ENCODE measurements at places on chromosomes 1 and 21. TPM values are rescaled to one million over a fixed set of nuclear protein-coding genes. Genes with fewer than 3 reads are reported as not detected.

Gene HES5
- 90.9 TPM for total RNA-seq

Gene GRHL3
- 0.12 TPM for total RNA-seq

Gene KCNN3
- total RNA-seq = 0.84 TPM

Gene PTPN22
- not detected for total RNA-seq

Gene ADCY10
- total RNA-seq = 0.66 TPM

Gene NMNAT2
- 3.2 TPM for total RNA-seq

Gene RIPPLY3
- total RNA-seq = 3.2 TPM

Gene MIXL1
- total RNA-seq = 0.41 TPM

DNA sequence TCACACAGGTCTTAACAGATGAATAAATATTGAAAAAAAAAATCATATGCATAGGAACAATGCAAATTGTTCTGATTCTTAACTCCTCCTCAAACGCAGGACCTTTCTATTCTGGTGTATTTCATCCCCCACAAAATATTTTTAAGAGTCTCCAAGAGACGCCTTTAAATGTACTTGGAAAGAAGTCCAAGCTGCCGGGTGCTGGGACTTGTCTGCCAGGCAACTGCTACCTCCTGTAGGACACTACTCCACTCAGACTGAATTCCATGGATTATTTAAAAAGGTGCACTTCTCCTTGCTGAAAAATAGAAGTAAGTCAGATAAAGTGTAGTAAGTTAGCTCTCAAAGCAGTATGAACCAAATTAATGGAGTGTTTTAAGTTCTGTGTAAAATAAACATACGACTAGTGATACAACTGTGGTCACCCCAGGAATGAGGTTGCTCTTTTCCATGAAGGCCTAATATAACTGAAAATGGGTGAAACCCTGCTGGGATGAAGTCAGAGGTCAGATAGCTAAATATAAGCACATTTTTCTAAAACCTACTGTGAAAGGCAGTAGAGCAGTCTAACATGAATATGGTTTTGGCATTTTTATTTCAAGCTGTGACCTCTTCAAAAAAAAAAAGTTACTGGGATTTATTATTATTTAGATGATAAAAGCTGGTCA lies 189.2 kb upstream of the PBX1 start:
- no peak overlapping the region for H3K27ac ChIP-seq
- H3K36me3 ChIP-seq = peaks cover 2% of the 10 kb centered on the region
- H3K4me3 ChIP-seq = no peak overlapping the region
- peaks cover 4% of the 10 kb centered on the region for H3K4me1 ChIP-seq
- no peak for DNase-seq

DNA sequence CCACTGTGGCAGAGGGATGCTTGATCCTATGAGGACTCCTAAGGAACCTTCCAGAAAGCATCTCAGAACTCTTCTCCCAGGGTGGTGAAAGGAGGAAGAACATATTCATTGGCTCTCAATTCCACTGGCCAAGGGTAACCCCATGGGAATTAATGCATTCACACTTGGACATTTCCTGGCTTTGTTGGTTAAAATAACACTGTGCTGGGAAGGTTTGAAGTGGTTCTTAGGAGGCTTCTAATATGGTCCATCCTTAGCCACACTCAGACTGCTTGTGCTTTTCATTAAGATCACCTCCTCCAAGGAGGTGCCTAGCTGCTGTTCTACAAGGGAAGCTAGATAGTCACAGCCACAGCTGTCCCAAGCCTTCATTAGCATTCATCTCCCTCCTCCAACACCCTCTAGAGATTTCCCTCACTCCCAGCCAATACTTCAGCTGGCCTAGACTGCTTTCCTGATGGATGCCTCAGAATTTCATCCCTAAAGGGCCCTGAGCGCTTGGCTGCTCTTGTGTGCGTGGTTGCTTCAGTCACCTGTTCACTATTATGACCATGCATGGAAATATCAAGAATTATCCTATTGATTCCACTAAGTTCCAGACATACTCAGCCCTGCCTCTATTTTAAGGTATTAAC lies 544.4 kb downstream of the PLPP3 start:
- H3K4me1 ChIP-seq = peaks cover 5% of the 10 kb centered on the region
- no peak for DNase-seq
- no peaks in the 10 kb centered on the region for H3K27me3 ChIP-seq
- H3K27ac ChIP-seq = no peak overlapping the region
- no peak overlapping the region for H3K4me3 ChIP-seq

GRCh38 chr1:208225954-208226937 lies 17.9 kb downstream of the PLXNA2 start:
- DNase-seq = no peak
- H3K36me3 ChIP-seq = peaks cover 8% of the 10 kb centered on the region
- peak overlapping the region; percentile 81 for H3K27ac ChIP-seq
- peaks cover 71% of the 10 kb centered on the region for H3K4me1 ChIP-seq
- H3K27me3 ChIP-seq = no peaks in the 10 kb centered on the region

- peaks cover 9% of the 10 kb centered on the region for H3K27me3 ChIP-seq
- no peaks in the 10 kb centered on the region for H3K36me3 ChIP-seq
- no peak for DNase-seq
Measured at GRCh38 chr1:43275826-43276620, 6.2 kb downstream of the TMEM125 start.

DNA sequence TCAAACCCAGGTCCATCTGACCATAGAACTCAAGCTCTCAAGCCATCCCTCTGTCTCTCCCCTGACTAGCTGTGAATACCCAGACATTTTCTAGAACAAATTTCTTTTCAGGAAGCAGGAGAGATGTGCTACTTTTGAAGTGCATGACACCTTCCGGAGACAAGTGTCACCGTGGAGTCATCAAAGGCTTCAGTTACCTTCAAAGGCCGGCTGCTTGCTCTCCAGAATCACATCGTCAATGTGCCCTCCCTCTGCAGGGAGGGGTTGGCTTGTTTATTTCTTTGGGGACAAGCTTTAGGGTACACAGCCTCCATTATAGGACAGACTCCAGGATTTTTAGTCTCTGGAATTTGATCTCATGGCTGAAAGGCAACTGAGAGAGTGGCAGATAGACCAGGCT lies 37.7 kb upstream of the IGSF21 start:
- no peaks in the 10 kb centered on the region for H3K36me3 ChIP-seq
- DNase-seq = no peak

DNA sequence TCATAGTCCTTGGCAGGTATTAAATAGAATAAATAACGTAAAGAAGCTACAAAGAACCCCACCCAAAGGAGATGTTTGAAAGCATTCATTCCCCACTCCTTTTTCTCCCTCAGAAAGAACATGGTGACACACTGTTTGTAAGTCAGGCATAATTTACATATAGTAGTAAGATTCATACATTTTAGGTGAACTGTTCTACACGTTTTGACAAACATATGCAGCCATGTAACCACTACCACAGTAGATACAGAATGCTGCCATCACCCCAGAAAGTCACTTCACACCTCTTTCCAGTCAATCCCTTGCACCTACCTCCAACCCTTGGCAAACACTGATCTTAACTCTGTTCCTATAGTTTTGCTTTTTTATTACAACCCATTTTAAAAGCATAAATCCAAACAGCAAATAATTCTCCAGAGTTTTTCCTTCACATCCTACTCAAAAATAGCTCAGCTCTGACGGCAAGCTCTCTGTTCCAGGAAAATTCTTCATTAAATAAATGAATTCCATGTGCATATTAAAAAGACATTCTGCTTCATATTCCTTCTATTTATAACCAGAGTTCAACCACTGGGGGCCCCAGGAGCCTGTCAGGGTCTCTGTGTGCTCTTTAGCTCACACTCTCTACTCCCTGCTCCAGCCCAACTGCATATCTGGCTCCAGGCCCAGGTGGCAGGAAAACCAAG lies 258.8 kb downstream of the PLPP3 start:
- no peak overlapping the region for H3K4me3 ChIP-seq
- H3K27me3 ChIP-seq = no peaks in the 10 kb centered on the region
- peaks cover 21% of the 10 kb centered on the region for H3K4me1 ChIP-seq
- no peak overlapping the region for H3K27ac ChIP-seq
- no peaks in the 10 kb centered on the region for H3K36me3 ChIP-seq

GRCh38 chr1:234856845-234857245 lies 246.9 kb upstream of the IRF2BP2 start:
- no peak overlapping the region for H3K4me3 ChIP-seq
- H3K27ac ChIP-seq = no peak overlapping the region
- H3K36me3 ChIP-seq = no peaks in the 10 kb centered on the region
- peaks cover 6% of the 10 kb centered on the region for H3K4me1 ChIP-seq
- no peaks in the 10 kb centered on the region for H3K27me3 ChIP-seq

- peaks cover 25% of the 10 kb centered on the region for H3K27me3 ChIP-seq
- no peak overlapping the region for H3K4me3 ChIP-seq
- no peak overlapping the region for H3K27ac ChIP-seq
- peaks cover 14% of the 10 kb centered on the region for H3K4me1 ChIP-seq
Measured at GRCh38 chr1:5220821-5221220, 566.4 kb downstream of the AJAP1 start.

- no peak overlapping the region for H3K27ac ChIP-seq
- H3K36me3 ChIP-seq = no peaks in the 10 kb centered on the region
Measured at GRCh38 chr1:31577515-31578192, 1.3 kb downstream of the TINAGL1 start.

Measured in neural crest cell (in vitro differentiated cells).